ENCODE measurements at places on chromosomes 16 and 17.
A peak's percentile ranks its signal among the peaks of the same experiment; 100 is the strongest.

DNA sequence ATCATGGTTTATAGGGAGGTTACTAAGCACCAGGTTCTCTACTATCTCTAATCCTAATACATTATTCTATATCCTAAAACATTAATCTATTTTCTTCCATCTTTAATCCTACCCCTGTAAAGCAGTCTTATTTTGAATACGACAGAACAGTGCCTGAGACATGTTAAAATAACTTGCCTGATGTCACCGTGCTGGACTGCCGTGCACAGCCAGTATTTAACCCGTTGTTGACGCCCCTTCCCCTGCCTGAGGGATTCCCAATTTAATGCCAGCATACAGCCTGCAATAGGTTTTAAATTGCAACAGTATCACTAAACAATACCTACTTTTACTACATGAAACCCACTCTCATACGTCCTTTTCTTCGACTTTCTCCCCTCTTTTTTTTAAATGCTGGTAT, 133.3 kb downstream of the PARN start:
- DNase-seq: no peak

DNA sequence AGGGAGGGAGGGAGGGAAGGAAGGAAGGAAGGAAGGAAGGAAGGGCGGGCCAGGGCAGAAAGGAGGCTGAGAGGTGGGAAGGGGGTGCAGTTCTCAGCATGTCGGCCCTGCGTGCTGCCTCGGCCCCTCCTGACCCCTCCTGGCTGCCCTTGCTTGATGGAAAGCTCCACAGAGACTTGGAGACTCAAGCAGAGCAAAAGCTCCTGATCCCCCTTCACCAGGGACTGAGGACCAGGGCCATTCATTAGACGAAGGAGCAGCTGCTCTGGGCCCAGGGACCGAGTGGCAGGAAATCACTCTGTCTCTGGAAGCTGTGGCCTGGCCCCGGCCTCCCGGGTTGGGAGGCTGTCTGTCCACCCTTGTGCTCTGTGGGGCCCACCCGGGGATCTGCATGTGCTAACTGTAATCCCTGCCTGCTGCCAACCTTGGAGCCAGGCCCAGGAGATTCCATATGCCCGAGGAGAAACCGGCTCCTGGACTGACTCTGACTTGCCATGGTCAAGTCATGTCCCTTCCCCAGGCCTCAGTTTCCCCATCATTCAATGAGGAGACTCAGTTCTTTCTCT, 27.4 kb upstream of the C1QL1 start:
- no peak for DNase-seq

- DNase-seq: no peak
These were observed 1.3 kb upstream of the CENPV start for GRCh38 chr17:16354585-16354984.

DNA sequence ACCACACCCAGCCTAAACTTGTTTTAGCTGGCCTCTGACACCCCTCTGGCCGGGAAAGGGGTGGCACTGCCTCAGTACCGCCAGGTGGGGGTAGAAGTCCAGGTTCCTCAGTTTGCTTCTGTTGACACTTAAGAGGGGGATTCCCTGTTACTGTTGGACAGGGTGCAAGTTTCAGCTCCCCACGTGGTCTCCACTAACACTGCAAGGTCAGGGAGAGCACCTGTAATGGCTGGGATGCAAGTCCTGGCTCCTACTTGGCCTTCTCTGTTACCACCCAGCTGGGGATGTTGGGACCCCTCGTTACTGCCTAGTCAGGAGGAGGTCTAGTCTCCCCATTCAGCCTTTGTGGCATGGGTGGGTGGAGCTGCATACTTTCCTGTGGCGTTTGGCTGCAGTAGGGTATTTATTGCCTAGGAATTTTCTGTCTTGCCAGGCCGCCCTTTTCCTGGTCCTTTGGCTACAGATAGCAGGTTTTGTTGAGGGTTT, 10.6 kb upstream of the MFAP4 start:
- DNase-seq: no peak

GRCh38 chr17:14579716-14580115, 278.8 kb downstream of the HS3ST3B1 start:
- DNase-seq: no peak

DNA sequence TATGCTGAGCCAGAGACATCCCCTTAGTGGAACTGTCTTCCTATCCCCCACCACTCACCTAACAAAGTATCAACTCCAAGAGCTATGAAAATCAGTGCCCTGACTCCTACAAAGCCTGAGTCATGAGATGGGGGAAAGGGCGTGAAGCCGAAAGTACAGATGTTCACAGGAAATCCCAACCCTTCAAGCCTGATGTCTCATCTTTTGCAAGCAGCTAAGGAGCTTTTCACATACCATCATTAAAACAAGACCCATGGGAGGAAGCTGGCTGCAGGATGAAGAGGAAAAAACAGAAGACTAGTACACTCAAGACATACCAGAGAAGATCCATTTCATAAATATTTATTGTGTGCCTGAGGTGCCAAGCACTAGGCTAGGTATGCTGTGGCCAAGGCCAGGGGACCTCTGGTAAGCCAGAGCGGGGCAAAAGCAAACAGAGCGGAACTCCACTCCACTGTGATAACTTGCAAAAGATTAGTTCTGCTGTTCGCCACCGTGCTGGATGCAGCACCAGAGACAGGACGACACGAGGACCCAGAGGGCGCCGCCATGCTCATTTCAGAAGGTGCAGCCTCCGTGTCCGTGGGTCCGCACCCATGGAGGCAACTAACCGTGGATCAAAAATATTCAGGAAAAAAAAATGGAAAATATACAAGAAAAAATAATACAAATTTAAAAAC, 4.5 kb upstream of the MNT start:
- DNase-seq: no peak

GRCh38 chr17:79850571-79851460, 11.6 kb upstream of the CBX4 start:
- DNase-seq: peak; percentile 30
